Effector memory CD4-positive, alpha-beta T cell (primary cell): ENCODE measurements at places on chromosomes 3 and 15.

GRCh38 chr3:32276279-32276841 is 37.9 kb downstream of the CMTM8 start:
- no peak for DNase-seq

GRCh38 chr3:120024103-120024502 is 70.1 kb downstream of the GSK3B start:
- DNase-seq: no peak

GRCh38 chr3:27978440-27978839 is 256.3 kb upstream of the EOMES start:
- no peak for DNase-seq

GRCh38 chr3:164465172-164465571 is 613.1 kb downstream of the SI start:
- DNase-seq: no peak

DNA sequence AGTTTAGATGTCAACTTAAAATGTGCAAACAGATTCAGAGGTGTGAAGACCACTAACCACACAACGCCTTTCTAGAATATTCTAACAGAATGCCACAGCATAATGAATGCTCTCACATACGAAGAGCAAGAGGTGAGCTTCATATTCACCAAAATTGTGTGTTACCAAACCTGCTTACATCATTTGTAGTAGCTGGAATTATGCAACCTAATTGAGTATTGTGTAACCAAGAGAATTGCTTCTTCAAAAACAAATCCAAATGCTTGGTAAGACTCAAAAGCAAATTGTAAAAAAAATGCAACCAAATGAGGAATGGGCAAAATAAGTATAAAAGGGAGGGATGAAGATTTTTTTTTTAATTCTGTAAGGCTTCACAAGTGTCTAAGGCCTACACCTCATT is 160.7 kb downstream of the TAFA4 start:
- no peak for DNase-seq

DNA sequence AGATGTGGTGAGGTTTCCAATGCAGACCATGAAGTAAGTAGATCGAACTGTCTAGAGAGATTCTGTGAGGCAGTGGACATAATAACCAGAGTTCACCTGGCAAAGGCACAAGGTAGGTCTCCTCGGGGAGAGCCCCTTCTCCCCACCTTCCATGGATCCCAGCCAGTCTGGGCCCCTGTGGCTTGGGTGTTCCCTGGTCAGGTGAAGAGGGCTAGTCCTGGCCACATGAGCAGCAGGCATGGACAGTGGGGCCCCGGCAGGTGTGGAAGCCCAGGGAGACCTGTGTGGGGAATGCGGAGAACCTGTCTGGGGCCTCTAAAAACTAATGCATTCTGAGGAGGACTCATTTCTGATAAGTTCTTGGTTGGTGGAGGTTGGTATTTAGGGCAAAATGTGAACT is 241.4 kb upstream of the TRIM42 start:
- no peak for DNase-seq

DNA sequence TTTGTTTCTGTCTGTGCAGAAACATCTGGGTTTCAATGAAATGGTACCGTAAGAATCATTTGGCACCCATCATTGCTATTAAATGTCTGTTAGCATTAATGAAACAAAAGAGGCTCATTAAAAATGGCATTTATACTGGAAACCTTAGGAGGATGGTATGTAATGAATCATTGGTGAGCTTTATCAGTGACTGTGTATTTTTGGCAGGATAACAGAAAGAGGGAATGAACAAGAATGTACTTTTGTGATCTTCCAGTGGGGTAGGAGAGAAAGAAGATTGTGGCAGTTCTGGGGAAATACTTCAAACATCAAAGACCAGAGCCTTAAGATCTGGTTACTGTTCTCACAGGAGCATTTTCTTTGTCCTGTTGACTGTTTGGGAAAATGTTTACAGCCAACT is 4.7 kb upstream of the DCBLD2 start:
- DNase-seq: no peak

GRCh38 chr3:112889357-112889756 is 42.7 kb upstream of the CD200R1L start:
- DNase-seq: no peak

DNA sequence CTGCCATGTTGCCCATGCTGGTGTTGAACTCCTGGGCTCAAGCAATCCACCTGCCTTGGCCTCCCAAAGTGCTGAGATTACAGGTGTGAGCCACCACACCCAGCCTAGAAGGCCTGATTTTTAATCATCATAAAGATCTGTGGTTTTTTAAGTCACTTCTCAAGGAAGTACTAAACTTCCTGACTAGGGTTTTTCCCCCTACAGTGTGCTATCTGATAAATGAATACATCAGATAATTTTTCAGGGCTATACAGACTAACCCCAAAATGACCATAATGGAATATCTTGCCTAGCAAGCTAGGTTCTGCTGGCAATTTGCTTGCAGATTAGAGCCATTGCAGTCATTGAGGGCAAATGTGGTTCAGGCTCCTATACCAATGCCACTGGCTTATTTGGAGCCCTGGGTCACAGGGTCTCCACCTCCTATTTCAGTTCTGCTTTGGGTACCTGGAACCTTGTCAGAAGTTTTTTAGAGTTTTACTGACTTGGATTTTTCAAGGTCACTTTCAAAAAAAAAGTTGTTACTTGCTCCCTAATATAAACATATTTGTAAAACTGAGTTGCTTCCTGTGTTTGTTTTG is 80.8 kb downstream of the SLC49A4 start:
- DNase-seq: no peak

DNA sequence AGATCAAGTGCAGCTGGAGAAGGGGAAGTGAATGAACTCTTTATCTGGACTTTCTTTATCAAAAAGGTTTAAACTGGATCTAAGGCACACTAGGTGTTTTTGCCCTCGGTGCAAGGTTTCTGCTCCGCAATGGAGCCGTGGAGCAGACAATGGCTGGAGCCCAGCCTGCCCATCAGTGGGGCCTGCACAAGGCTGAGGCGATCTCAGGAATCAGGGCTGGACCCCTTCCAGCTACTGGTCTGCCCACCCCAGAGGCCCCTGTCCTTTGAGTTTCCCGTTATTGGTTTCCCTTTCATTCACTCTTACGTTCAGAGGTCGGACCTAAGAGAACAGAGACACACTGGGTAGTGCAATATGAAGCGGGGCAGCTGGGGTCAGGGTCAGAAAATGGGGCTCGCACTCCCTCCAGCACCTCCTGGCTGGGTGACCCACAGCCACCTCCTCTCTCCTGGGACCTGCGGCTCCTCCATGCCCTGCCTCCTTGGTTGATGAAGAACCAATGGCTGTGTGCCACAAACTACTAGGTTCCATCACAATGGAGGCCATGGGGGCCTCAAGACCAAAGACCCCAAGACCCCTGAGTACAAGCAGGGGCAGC is 164.6 kb downstream of the CHSY1 start:
- DNase-seq: no peak

DNA sequence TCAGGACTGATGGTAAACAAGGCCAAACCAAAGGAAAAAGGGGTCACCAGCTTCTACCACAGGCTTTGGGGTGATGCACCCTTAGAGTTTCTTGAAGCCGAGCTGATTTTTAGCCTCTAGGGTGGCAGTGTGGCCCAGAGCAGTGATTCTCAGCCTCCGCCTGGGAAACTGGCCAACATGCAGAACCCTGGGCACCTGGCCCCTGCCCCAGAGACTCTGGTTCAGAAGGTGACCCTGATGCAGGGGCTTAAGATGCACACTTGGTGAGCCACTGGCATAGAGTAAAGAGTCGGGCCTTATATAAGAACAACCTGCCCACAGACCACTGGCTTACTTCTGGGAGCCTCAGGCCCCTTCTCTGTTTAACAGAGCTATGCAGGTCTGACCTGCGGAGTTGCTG is 44.5 kb downstream of the SYNM start:
- DNase-seq: no peak

DNA sequence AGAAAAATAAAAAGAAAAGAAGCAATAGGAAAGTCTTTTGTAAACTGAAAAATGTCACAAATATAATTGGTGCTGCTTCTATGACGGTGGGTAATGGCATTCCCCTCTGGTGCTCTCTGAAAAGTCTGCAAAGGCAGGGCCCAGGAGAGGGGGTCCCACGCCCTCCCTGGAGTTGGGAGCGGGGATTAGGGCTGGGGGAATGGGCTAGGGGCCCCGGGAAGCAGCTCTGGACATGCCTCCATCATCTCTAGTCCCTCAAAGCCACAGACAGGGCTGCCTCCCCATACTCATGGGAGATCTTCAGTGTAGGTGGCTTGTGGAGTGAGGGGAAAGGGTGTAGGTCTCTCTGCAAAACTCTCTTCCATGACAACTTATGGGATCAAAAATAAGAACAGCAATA is 7.8 kb upstream of the RHCG start:
- no peak for DNase-seq
